Amniotic stem cell (primary cell): ENCODE measurements at places on chromosomes 3 and 15.

- no peak for DNase-seq
These were observed 17.6 kb downstream of the EIF4E3 start for GRCh38 chr3:71707595-71707994.

DNA sequence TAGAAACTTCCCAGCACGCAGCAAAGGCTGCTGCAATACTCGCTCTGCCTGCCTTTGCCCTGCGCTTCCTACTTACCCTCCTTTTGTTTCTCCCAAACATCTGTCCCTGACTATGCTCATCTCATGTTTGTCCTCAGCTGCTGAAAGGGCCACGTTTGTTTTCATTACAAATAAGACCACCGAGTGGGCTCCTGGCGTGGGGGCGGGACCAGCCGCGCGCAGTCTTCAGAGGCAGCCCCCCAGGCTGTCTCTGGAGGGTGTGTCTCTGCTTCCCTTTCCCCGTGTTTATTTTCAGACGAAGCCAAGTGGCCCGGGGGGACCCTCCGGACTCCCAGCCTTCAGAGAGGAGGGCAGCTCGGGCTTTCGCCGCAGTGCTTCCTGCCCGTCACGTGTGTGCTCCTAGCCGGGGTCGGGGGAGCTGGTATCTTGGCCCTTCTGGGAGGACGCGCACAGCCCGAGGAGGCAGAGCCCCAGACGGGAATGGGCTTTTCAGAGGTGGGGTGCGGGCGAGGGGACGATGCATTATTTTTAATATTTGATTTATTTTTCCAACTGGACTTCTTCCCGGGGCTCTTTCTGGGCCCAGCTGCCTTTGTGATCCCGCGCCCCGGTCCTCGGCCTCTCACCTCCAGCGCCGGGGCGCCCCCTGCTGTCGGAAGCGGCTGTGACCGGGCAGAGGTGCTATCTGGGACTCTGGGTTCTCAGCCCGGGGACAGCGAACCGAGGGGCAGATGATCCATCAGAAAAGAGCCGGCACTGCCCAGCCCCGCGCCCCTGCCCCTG lies 70.0 kb upstream of the CGNL1 start:
- DNase-seq, result peak; percentile 15

GRCh38 chr15:65365229-65365628 lies 12.6 kb downstream of the IGDCC3 start:
- DNase-seq, result no peak

DNA sequence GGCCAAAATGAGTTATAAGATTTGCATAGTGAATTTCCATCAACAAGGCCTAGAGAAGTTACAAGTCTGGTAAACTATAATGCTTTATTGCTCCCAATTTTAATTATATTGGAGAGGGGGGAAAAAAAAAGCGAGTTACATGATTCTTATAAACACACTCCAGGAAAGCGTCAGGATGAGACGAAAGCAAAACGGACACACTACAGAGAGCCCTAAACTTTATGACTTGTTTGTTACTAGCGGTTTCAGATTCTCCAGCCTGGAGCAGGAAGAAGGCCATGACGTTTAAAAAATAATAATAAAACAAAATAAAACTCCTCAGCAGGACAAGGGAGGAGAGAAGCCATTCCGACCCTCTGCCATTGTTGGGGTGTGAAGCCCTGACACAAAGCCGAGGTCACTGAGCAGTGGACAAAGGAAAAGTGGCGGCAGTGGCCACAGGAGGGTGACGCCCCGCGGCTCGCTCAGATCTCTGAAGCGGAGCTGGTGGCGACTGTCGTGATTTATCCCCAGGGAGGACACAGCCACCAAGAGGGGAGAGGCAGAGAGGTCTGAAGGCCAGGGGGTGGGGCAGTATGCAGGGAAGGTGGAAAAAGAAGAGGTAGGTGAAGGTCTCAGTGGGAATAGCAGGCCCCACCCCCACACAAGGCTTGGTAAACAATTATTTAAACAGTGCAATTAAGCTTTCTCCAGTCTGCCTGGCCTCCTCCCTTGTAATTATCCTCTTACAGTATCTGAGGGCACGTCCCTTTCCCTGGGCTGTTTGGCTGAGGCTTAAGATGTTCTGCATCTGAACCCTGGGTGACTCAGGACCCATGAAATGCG lies 45.3 kb downstream of the ADAMTS9 start:
- DNase-seq, result no peak

DNA sequence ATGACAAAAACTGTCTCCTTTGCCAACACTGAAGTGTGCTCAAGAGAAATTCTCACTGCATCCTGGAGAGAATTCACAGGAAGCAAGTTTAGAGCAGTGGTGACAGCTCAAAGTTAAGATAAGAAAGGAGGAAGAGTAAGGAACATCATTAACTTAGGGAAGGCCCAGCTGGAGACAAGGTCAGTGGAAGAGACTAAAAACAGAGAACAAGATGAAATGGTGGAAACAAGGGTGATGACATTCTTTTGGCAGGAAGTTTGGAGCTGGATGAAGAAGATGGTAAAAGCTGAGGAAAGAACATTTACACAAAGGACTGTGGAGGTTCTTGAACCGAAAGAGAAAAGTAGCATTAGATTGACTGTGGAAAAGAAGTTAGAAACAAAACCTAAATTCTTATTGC lies 6.7 kb upstream of the SUCLG2 start:
- DNase-seq, result no peak

GRCh38 chr3:187223799-187224198 lies 26.5 kb downstream of the RTP1 start:
- DNase-seq, result no peak

- DNase-seq, result no peak
These were observed 228.5 kb upstream of the MME start for GRCh38 chr3:154851644-154852043.

- DNase-seq, result no peak
These were observed 18.0 kb downstream of the CCR8 start for GRCh38 chr3:39347586-39347876.

DNA sequence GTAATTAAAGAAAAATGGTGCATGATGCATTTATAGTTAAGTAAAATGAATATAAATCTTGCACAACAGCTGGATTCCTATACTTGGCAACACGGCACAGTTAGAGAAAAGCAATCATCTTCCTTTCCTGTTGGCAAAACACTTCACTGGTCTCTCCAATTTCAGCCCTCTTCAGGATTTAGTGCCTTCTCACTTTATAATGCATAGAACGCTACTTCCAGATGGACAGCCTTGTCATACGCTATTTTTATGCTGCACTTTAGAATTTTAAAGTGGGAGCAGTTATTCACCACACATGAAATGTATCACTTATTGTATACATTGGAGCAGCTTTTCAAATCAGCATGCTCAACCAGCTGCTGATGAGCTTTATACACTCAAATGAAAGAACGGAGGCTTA lies 194.4 kb upstream of the GBE1 start:
- no peak for DNase-seq

DNA sequence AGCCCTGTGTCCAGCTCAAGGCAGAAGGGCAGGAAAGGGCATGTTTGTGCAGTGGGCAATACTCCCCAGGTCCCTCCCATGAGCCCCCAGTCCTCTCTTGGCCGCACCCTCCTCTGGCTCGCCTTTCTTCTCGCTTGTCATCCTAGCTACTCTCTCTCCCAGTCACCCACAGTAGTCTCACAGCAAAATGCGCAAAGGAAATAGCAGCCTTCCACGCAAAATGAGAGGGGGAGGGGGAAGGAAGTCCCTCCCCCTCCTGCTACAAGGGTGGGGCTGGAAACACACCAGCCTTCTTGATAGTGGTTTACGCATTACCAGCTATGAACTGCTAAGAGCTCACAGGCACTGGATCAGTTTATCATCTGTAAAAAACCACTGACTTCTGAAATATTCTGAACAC lies 83.8 kb downstream of the GADL1 start:
- DNase-seq, result no peak

- no peak for DNase-seq
These were observed 17.5 kb downstream of the ABI3BP start for GRCh38 chr3:100975714-100976113.

- no peak for DNase-seq
These were observed 4.0 kb upstream of the WDR49 start for GRCh38 chr3:167657684-167658225.

GRCh38 chr3:37601832-37602231 lies 259.8 kb upstream of the CTDSPL start:
- no peak for DNase-seq

GRCh38 chr3:107953722-107954121 lies 137.1 kb downstream of the CD47 start:
- no peak for DNase-seq

DNA sequence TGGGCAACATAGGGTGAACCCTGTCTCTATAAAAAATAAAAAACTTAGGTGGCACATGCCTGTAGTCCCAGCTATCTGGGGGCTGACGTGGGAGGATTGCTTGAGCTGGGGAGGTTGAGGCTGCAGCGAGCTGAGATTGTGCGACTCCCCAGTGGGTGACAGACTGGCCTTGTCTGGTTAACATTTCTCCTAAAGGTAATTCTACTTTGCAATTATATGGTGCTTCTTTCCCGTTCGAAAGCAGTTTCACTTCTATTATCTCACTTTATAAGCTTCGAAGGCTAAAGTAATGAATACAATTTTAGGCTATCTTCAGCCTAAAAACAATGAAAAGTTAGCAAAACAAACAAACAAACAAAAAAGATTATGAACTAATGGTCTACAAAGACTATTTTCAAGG lies 35.3 kb downstream of the COMMD2 start:
- DNase-seq, result no peak

DNA sequence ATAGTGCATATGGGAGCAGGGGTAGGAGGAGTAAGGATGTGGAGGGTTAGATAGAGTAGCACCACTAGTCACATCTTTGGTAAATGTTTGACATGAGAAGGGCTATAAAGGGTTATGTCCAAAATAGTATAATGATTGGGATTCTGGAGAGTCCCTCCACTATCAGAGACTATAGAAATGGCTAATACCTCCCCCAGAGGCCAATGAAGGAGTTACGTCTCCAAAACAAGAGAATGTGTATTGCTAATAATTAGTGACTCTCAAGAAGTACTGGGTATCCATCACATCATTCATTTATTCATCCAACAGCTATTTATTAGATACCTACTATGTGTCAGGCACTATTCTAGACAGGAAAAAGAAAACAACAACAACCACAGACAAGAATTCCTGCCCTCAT lies 203.7 kb upstream of the UMPS start:
- no peak for DNase-seq

DNA sequence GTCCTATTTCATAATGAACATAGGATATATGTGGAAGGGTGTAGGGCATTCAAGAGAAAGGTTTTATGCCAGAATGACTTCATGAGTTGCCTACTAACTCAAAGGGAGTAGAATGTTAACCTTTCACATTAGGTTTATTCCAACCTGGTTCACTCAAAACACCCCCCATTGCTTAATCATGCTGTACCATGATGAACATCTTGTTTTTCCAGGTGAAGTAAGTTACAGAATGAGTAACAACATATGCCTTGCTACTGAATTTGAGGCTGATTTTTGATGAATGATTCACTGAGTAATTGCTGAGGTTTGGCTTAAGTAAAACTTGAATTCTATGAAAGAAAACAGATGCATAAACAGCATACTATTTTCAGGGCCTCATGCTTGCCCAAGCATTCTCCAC lies 5.9 kb upstream of the CLDN16 start:
- DNase-seq, result peak; percentile 20

- DNase-seq, result no peak
These were observed 26.8 kb downstream of the IL16 start for GRCh38 chr15:81223346-81223971.

DNA sequence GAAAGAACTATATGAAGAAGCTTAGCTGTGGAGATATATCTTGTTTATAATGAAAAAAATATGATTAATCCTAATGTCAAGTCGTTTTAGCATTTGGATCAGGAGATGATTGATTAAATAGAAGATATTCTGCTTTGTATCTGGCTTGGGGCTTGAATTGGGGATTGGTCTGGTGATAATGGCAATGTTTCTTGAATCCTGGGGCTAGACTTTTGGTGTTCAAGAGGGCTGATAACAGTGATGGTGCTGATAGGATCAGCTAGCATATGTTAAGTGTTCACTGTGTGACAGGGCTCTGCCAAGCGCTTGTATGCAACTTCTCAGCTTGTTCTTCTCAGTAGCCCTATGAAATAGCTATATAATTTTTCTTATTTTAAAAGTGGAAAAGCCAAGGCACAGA lies 20.2 kb downstream of the CNOT10 start:
- DNase-seq, result no peak

GRCh38 chr3:1019157-1019556 lies 73.7 kb upstream of the CNTN6 start:
- DNase-seq, result no peak

GRCh38 chr15:47415539-47415971 lies 301.8 kb upstream of the SEMA6D start:
- no peak for DNase-seq

DNA sequence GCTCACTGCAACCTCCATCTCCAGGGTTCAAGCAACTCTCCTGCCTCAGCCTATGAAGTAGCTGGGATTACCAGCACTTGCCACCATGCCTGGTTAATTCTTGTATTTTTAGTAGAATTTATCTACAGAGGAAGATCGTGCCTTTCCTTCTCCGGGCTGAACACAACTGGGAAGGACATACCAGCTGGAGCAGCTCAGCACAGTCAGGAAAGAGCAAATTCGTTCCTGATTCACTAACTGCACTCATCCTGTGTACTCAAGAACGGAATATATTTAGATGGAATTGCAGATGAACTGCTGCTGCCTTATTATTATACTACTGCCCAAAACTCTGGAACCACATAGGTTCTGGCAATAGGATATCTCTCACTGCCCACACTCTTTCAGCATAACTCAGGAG lies 27.1 kb upstream of the P4HTM start:
- no peak for DNase-seq

GRCh38 chr15:40944510-40945296 lies 8.6 kb upstream of the CHAC1 start:
- no peak for DNase-seq

DNA sequence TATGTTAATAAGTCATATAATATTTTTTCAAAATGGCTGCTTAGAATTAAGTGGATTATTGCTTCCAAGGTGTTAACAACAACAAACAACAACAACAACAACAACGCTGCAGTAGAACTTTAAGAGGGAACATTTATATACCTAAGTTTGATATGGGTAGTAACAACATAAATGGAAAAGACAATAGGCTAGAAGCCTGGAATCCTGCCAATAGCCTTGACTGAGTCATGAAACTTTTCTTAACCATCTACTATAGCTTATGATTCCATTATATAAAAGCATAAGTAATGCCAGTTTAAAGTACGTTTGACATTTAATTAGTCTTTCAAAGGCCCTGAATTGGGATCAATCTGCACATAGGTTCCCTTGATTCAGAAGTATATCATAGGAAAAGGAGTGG lies 31.2 kb downstream of the SATB1 start:
- no peak for DNase-seq

GRCh38 chr3:133169331-133170068 lies 131.3 kb downstream of the TMEM108 start:
- DNase-seq, result no peak

- DNase-seq, result no peak
These were observed 31.7 kb downstream of the TSPAN3 start for GRCh38 chr15:77039217-77039533.

- no peak for DNase-seq
These were observed 1159.1 kb downstream of the SI start for GRCh38 chr3:163919154-163919553.

DNA sequence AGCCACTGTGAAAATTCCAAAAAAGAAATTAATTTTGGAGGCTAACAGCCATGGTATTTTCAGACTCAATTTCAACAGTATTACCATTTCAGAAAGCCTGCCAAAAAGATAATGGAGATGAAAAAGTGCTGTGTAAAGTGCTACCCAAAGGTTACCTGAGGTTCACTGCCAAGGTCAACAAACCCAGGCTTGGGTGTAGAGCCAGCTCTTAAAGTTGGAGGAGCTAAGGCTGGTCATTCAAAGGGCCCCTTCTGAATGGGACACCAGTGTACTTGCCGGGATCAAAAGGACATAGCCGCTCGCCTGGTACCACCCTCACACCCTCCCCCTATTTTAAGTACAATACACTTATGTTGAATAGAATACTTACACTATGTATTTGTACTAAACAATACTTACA lies 64.5 kb downstream of the ETV5 start:
- no peak for DNase-seq
